SK-MEL-5 (cell line): ENCODE measurements at places on chromosomes 4 and X. TPM values are rescaled to one million over a fixed set of nuclear protein-coding genes. Genes with fewer than 3 reads are reported as not detected.

APLN gene
- total RNA-seq = 0.05 and 0.34 TPM in 2 replicates

KDM6A gene
- total RNA-seq = 11.7 and 13.0 TPM in 2 replicates

TCP11X2 gene
- total RNA-seq = not detected in 2 replicates

SLC25A14 gene
- total RNA-seq = 13.3 and 13.4 TPM in 2 replicates

TMEM255A gene
- 27.2 and 28.1 TPM in 2 replicates for total RNA-seq

KLHL4 gene
- total RNA-seq = 0.19 TPM in 1 of 2 replicates, not detected in the other

PRDM5 gene
- total RNA-seq = 6.9 and 7.8 TPM in 2 replicates

EBP gene
- 50.2 and 53.6 TPM in 2 replicates for total RNA-seq

FRAS1 gene
- 0.19 and 0.24 TPM in 2 replicates for total RNA-seq

ARSJ gene
- total RNA-seq = 2.9 and 3.0 TPM in 2 replicates

PNMA5 gene
- total RNA-seq = not detected in 2 replicates

CT55 gene
- total RNA-seq = 5.9 and 7.1 TPM in 2 replicates

DCX gene
- total RNA-seq = not detected in 2 replicates

FAM241A gene
- 0.51 and 0.74 TPM in 2 replicates for total RNA-seq

GPRASP1 gene
- total RNA-seq = 0.48 and 0.83 TPM in 2 replicates

STS gene
- total RNA-seq = 3.0 and 3.4 TPM in 2 replicates

SLC16A2 gene
- 0.13 and 0.53 TPM in 2 replicates for total RNA-seq
